ENCODE measurements at places on chromosomes 3 and 15. TPM values are rescaled to one million over a fixed set of nuclear protein-coding genes. Genes with fewer than 3 reads are reported as not detected.
A peak's percentile ranks its signal among the peaks of the same experiment; 100 is the strongest.

Gene SH3GL3
- total RNA-seq: not detected

- H3K4me1 ChIP-seq: no peaks in the 10 kb centered on the region
- DNase-seq: peak; percentile 91
- H3K36me3 ChIP-seq: no peaks in the 10 kb centered on the region
- H3K27me3 ChIP-seq: no peaks in the 10 kb centered on the region
- H3K27ac ChIP-seq: peak overlapping the region; percentile 54
- H3K4me3 ChIP-seq: peak overlapping the region; percentile 25
Measured at GRCh38 chr3:69250014-69250413, 127.6 kb upstream of the LMOD3 start.

GRCh38 chr15:48391950-48392349 lies 60.7 kb downstream of the DUT start:
- H3K4me3 ChIP-seq: no peak overlapping the region
- no peaks in the 10 kb centered on the region for H3K4me1 ChIP-seq
- H3K27ac ChIP-seq: no peak overlapping the region

- H3K4me3 ChIP-seq: no peak overlapping the region
- H3K27me3 ChIP-seq: no peaks in the 10 kb centered on the region
- H3K4me1 ChIP-seq: no peaks in the 10 kb centered on the region
- no peak overlapping the region for H3K27ac ChIP-seq
- H3K36me3 ChIP-seq: no peaks in the 10 kb centered on the region
Measured at GRCh38 chr3:106048946-106049481, 180.2 kb upstream of the CBLB start.

GRCh38 chr3:71825551-71826283 lies 40.8 kb upstream of the PROK2 start:
- no peak overlapping the region for H3K27ac ChIP-seq
- no peak overlapping the region for H3K4me3 ChIP-seq
- no peak for DNase-seq
- no peaks in the 10 kb centered on the region for H3K4me1 ChIP-seq
- no peaks in the 10 kb centered on the region for H3K36me3 ChIP-seq

GRCh38 chr3:164208048-164208447 lies 870.2 kb downstream of the SI start:
- no peak overlapping the region for H3K27ac ChIP-seq
- H3K4me3 ChIP-seq: no peak overlapping the region
- DNase-seq: no peak
- H3K36me3 ChIP-seq: no peaks in the 10 kb centered on the region
- H3K4me1 ChIP-seq: no peaks in the 10 kb centered on the region

Gene SMCO1
- total RNA-seq: not detected

- no peaks in the 10 kb centered on the region for H3K27me3 ChIP-seq
- no peak for DNase-seq
- H3K4me3 ChIP-seq: no peak overlapping the region
- no peaks in the 10 kb centered on the region for H3K4me1 ChIP-seq
Measured at GRCh38 chr3:169034401-169034800, 629.1 kb downstream of the MECOM start.

DNA sequence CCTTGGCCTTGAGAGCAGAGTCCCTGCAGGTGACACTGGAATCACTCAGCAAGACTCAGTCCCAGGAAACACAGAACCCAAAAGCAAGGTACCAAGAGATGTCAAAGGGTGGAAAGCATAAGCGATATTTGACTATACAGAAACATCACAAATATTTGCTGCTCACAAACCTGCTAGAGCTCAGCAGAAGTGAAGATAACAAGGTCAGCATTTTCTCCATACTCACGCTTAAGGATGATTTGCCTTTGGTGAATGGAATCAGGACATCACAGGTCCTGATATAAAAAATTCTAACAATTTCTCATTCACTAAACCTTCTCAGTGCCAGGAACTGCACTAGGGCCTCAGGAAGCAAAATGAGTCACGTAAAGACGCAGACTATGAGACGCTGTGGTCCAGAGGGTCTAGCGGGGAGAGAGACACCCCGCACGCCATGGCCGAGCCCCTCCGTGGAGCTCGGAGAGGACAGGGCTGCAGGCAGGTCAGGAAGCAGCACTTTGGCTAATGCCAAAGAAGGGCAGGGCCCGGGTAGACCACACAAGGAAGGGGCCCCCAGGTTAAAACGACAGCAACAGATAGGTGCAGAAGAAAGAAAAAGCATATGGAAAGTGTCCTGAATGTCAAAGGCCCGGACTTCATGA lies 10.7 kb downstream of the PCSK6 start:
- peaks cover 4% of the 10 kb centered on the region for H3K4me1 ChIP-seq
- H3K27ac ChIP-seq: no peak overlapping the region
- no peaks in the 10 kb centered on the region for H3K27me3 ChIP-seq
- no peak for DNase-seq
- H3K4me3 ChIP-seq: no peak overlapping the region
- H3K36me3 ChIP-seq: no peaks in the 10 kb centered on the region

DNA sequence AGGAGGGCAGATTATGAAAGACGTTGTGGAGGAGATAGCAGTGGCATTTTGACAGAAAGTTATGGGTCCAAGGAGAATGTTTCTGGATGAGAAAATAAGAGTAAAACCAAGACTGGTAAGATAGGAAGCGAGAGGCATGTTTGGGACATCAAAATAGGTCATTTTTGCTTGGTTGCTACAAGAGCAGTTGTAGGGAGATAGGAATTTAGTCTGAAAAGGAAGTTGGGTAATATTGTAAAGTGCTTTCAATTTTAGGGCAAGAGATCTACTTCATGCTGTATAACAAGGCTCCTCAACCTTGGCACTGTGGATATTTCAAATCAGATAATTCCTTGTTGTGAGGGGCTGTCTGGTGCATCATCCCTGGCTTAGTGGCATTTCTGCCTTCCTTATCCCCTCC lies 118.0 kb upstream of the DPH6 start:
- H3K27me3 ChIP-seq: no peaks in the 10 kb centered on the region
- no peak for DNase-seq
- no peaks in the 10 kb centered on the region for H3K4me1 ChIP-seq
- no peak overlapping the region for H3K4me3 ChIP-seq
- H3K36me3 ChIP-seq: no peaks in the 10 kb centered on the region

DNA sequence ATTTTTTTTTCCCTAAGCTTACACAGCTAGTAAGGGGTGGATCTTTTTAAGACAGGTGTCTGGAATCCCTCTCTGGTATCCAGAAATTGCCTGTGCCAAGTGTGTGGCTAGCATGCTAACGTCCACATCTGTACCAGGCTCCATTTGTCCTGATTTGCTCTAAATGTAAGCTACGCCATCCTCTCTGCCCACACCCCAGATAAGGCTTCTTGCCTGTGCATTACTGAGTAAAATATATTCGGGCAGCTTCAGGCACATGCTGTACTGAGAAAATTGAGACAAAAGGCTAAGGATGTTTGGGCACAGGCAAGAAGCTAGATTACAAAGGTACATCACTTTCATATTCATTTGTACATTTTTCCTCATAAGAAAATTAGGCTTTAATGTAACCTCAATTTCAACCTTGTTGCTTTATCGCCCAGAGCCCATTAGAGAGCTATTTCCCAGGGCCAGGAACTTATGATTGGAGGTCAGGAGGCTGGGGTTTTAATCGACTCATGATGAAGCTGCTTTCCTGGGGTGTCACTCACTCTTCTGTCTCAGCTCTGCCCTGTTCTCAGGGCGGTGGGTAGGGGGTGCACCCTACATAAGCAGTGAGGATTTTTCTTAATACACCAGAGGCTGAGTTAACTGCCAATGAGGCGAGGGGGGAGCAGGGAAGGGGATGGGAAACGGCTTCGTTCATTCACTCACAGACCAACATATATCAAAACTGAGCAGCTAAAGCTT lies 106.3 kb downstream of the RORA start:
- no peak overlapping the region for H3K4me3 ChIP-seq
- H3K27me3 ChIP-seq: no peaks in the 10 kb centered on the region
- no peaks in the 10 kb centered on the region for H3K36me3 ChIP-seq
- H3K27ac ChIP-seq: no peak overlapping the region
- H3K4me1 ChIP-seq: no peaks in the 10 kb centered on the region

Gene NANOGP8
- total RNA-seq: not detected

DNA sequence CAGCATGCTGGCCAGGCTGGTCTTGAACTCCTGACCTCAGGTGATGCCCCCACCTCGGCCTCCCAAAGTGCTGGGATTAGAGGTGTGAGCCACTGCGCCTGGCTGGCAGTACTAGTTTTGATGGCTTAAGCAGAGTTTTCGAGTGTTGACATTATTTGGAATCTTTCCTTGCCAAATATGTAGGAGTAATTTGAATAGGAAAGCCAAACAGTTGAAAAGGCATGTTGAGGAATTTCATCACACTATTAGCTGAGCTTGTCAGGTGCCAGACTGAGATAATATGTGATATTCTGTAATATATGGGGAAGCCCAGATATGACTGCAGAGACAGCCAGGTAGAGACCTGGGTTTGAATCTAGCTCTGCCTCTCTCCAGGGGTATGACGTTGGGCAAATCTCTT lies 109.3 kb downstream of the SV2B start:
- H3K27ac ChIP-seq: no peak overlapping the region
- DNase-seq: no peak
- no peak overlapping the region for H3K4me3 ChIP-seq
- no peaks in the 10 kb centered on the region for H3K4me1 ChIP-seq
- no peaks in the 10 kb centered on the region for H3K36me3 ChIP-seq
- H3K27me3 ChIP-seq: no peaks in the 10 kb centered on the region

- no peak overlapping the region for H3K27ac ChIP-seq
- no peaks in the 10 kb centered on the region for H3K36me3 ChIP-seq
- no peaks in the 10 kb centered on the region for H3K27me3 ChIP-seq
- no peak overlapping the region for H3K4me3 ChIP-seq
Measured at GRCh38 chr3:58005669-58006068, 2.6 kb upstream of the FLNB start.

GRCh38 chr3:151891721-151892120 lies 18.3 kb downstream of the SUCNR1 start:
- no peak overlapping the region for H3K4me3 ChIP-seq
- H3K27me3 ChIP-seq: no peaks in the 10 kb centered on the region
- no peak for DNase-seq
- no peaks in the 10 kb centered on the region for H3K4me1 ChIP-seq
- no peak overlapping the region for H3K27ac ChIP-seq

Gene CELSR3
- total RNA-seq: 2.0 TPM

DNA sequence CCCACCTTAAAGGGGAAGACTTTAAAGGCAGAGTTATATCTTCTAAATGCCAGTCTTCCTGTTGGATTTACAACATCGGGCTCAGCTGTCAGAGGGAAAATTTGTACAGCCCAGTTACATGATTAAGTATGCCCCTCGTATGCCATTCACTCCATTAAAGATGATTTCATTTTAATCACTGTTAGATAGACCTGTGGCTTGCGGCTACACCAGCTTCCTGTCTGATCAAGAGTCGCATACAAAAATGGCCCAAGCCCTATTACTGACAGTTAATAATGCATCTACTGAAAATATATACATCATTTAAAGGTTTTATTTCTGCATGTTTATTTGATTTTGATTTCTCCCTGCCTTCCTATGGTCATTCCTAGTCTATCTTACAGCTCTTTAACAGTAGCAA lies 7.1 kb downstream of the EIF4E3 start:
- no peak for DNase-seq
- H3K27me3 ChIP-seq: no peaks in the 10 kb centered on the region
- no peak overlapping the region for H3K27ac ChIP-seq
- no peak overlapping the region for H3K4me3 ChIP-seq

GRCh38 chr15:37536967-37537605 lies 397.4 kb upstream of the TMCO5A start:
- H3K4me1 ChIP-seq: no peaks in the 10 kb centered on the region
- H3K27ac ChIP-seq: no peak overlapping the region
- no peaks in the 10 kb centered on the region for H3K36me3 ChIP-seq
- H3K4me3 ChIP-seq: no peak overlapping the region

GRCh38 chr3:149560001-149560400 lies 85.5 kb downstream of the TM4SF4 start:
- no peak overlapping the region for H3K27ac ChIP-seq
- DNase-seq: no peak
- H3K4me3 ChIP-seq: no peak overlapping the region
- H3K36me3 ChIP-seq: no peaks in the 10 kb centered on the region
- H3K4me1 ChIP-seq: no peaks in the 10 kb centered on the region

DNA sequence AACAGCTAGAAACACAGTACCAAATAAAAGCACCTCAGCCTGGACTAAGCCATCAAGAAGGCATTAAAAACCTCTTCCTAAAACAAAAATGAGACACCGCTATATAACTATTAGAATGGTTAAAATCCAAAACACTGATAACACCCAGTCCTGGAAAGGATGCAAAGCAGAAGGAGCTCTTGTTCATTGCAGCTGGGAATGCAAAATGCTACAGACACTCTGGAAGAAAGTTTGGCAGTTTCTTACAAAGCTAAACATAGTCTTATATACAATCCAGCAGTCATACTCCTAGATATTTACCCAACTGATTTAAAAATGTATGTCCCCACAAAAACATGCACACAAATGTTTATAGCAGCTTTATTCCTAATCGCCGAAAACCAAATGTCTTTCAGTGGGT lies 35.7 kb downstream of the CHSY1 start:
- H3K4me3 ChIP-seq: no peak overlapping the region
- no peaks in the 10 kb centered on the region for H3K27me3 ChIP-seq
- no peaks in the 10 kb centered on the region for H3K36me3 ChIP-seq
- no peaks in the 10 kb centered on the region for H3K4me1 ChIP-seq

GRCh38 chr15:54567408-54568035 lies 589.3 kb downstream of the UNC13C start:
- no peaks in the 10 kb centered on the region for H3K4me1 ChIP-seq
- H3K36me3 ChIP-seq: no peaks in the 10 kb centered on the region
- H3K4me3 ChIP-seq: no peak overlapping the region
- no peaks in the 10 kb centered on the region for H3K27me3 ChIP-seq
- H3K27ac ChIP-seq: no peak overlapping the region

- no peak for DNase-seq
- H3K36me3 ChIP-seq: no peaks in the 10 kb centered on the region
- H3K27me3 ChIP-seq: no peaks in the 10 kb centered on the region
- no peak overlapping the region for H3K27ac ChIP-seq
- no peaks in the 10 kb centered on the region for H3K4me1 ChIP-seq
Measured at GRCh38 chr3:89488800-89489580, 381.6 kb downstream of the EPHA3 start.

Gene SLC51A
- total RNA-seq: 2.1 TPM

DNA sequence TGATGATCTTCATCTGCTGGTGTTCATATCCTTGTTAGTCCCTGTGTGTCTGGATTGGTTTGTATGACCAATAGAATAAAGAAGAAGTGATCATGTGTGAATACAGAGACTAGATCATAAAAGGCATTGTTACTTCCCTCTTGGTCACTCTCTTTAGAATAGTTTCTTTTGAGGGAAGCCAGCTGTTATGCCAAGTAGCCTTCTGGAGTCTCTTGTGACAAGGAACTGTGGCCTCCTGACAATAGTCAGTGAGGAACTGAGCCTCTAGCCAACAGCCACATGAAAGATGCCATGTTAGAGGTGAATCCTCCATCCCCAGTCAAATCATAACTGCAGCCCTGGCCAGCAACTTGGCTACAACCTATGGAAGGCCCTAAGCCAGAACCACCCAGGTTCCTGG lies 63.0 kb upstream of the SMAD3 start:
- no peaks in the 10 kb centered on the region for H3K27me3 ChIP-seq
- no peak overlapping the region for H3K27ac ChIP-seq
- H3K4me1 ChIP-seq: no peaks in the 10 kb centered on the region
- H3K36me3 ChIP-seq: no peaks in the 10 kb centered on the region
- no peak for DNase-seq

Gene HACL1
- 19.1 TPM for total RNA-seq

Measured in colonic mucosa (tissue), 4 donors.